ENCODE measurements at places on chromosomes 4 and X. TPM values are rescaled to one million over a fixed set of nuclear protein-coding genes. Genes with fewer than 3 reads are reported as not detected.

The CCDC110 gene
- total RNA-seq: 5.1 TPM

The HS6ST2 gene
- 14.4 TPM for total RNA-seq

The SNX12 gene
- 50.1 TPM for total RNA-seq

The PPARGC1A gene
- 14.3 TPM for total RNA-seq

The PASD1 gene
- total RNA-seq: not detected

The UNC5C gene
- 114 TPM for total RNA-seq

The CACNA1F gene
- 0.36 TPM for total RNA-seq

The C4orf51 gene
- total RNA-seq: not detected

The ANTXR2 gene
- 33.4 TPM for total RNA-seq

The PNCK gene
- total RNA-seq: 21.0 TPM

The NDNF gene
- 64.3 TPM for total RNA-seq

The EIF2S3 gene
- 122 TPM for total RNA-seq

The EREG gene
- total RNA-seq: 1.8 TPM

The PCDH11X gene
- total RNA-seq: 37.2 TPM

The TRAM1L1 gene
- total RNA-seq: 17.2 TPM

The NUP62CL gene
- 7.8 TPM for total RNA-seq

The MXRA5 gene
- 6.7 TPM for total RNA-seq

The IL9R gene
- 0.27 TPM for total RNA-seq

Data from cerebellum (tissue), 4 donors.